ENCODE measurements at places on chromosomes 6 and 20. TPM values are rescaled to one million over a fixed set of nuclear protein-coding genes. Genes with fewer than 3 reads are reported as not detected.
A peak's percentile ranks its signal among the peaks of the same experiment; 100 is the strongest.

DNA sequence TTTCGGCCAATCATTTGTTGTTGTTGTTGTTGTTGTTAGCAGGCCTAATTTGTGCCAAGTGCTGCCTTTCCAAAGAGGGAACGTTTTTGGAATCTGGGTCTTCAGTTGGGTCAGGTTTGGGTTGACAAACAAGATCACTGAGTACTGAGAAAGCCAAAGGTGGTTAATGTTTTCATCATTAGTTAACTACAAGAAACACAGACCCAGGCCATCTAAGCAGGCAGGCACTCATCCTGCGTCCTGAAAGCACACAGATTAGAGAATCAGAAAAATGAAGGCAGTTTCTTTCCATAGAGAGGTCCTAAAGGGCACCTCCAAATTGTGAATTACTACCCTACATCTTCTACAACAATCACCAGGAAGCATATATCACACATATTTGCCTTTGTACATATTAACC, 15.1 kb upstream of the SIRPG start:
- no peak overlapping the region for H3K27ac ChIP-seq
- no peak for DNase-seq
- no peak overlapping the region for H3K4me3 ChIP-seq
- no peaks in the 10 kb centered on the region for H3K36me3 ChIP-seq
- H3K4me1 ChIP-seq: no peaks in the 10 kb centered on the region
- H3K27me3 ChIP-seq: no peaks in the 10 kb centered on the region

DNA sequence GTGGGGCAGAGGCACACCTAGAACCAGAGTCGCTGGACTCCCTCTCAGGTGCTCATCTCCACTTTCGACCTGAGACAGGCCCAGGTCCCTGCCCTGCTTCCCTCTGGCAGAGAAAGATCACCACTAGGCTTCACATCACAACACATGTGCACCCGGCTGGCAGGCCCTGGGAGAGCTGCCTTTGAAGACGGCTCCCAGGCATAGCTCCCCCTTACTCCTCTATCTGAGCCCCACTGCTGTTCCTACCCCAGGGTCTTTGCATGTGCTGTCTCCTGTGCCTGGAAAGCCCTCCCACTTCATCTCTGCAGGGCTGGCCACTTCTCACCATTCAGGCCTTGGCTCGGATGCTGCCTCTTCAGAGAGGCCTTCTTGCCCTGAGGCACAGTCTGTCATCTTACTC, 89.2 kb downstream of the NOL4L start:
- H3K4me3 ChIP-seq: no peak overlapping the region
- H3K36me3 ChIP-seq: no peaks in the 10 kb centered on the region

The CAP2 gene
- 344 TPM for total RNA-seq

GRCh38 chr6:158797331-158798310, 21.5 kb downstream of the EZR start:
- no peaks in the 10 kb centered on the region for H3K36me3 ChIP-seq
- H3K27me3 ChIP-seq: no peaks in the 10 kb centered on the region
- peaks cover 16% of the 10 kb centered on the region for H3K4me1 ChIP-seq

GRCh38 chr6:147802459-147802858, 294.0 kb downstream of the SAMD5 start:
- H3K4me3 ChIP-seq: no peak overlapping the region
- no peaks in the 10 kb centered on the region for H3K36me3 ChIP-seq
- no peaks in the 10 kb centered on the region for H3K27me3 ChIP-seq

- H3K27ac ChIP-seq: no peak overlapping the region
- peaks cover 30% of the 10 kb centered on the region for H3K27me3 ChIP-seq
- H3K4me1 ChIP-seq: no peaks in the 10 kb centered on the region
- H3K4me3 ChIP-seq: no peak overlapping the region
- H3K36me3 ChIP-seq: no peaks in the 10 kb centered on the region
- no peak for DNase-seq
Measured at GRCh38 chr20:63420359-63421093, 51.9 kb downstream of the KCNQ2 start.

The ARFGEF3 gene
- total RNA-seq: 18.4 TPM

GRCh38 chr6:27667657-27668441, 194.9 kb upstream of the ZNF184 start:
- no peak for DNase-seq
- peaks cover 73% of the 10 kb centered on the region for H3K27me3 ChIP-seq
- no peaks in the 10 kb centered on the region for H3K36me3 ChIP-seq

The TMEM151B gene
- total RNA-seq: not detected

The UBE2V1 gene
- total RNA-seq: 54.8 TPM

- peak overlapping the region; percentile 63 for H3K4me3 ChIP-seq
- peaks cover 94% of the 10 kb centered on the region for H3K27me3 ChIP-seq
- DNase-seq: peak; percentile 57
- H3K36me3 ChIP-seq: no peaks in the 10 kb centered on the region
Measured at GRCh38 chr6:108115598-108116058, 41.1 kb upstream of the OSTM1 start.

The L3MBTL1 gene
- total RNA-seq: 3.8 TPM

The GPLD1 gene
- total RNA-seq: 0.88 TPM

The ARMH2 gene
- not detected for total RNA-seq

The SYCP2L gene
- not detected for total RNA-seq

The CPNE1 gene
- 64.5 TPM for total RNA-seq

DNA sequence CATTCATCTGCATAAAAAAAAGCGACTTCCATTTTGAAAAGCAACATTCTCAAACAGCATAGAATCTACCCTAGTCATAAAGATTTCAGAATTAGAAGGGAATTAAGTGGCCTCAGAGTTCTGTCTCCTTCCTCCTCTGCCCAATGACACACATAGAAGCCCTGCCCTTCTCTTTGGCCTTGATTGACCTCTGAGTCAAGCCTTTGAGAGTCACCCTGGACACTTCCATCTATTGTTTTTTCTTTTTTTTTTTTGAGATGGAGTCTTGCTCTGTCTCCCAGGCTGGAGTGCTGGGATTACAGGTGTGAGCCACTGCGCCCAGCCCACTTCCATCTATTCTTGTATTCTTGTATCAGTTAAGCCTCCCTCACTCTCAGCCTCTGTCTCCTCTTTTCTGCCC, 44.8 kb upstream of the CTNNBL1 start:
- H3K27me3 ChIP-seq: peaks cover 4% of the 10 kb centered on the region
- H3K4me3 ChIP-seq: no peak overlapping the region

Measured in psoas muscle (tissue), 8 donors.